NCI-H774 (cell line): ENCODE measurements at places on chromosomes 3 and 15.

GRCh38 chr15:85568261-85568808 is 187.9 kb downstream of the AKAP13 start:
- no peak for DNase-seq

DNA sequence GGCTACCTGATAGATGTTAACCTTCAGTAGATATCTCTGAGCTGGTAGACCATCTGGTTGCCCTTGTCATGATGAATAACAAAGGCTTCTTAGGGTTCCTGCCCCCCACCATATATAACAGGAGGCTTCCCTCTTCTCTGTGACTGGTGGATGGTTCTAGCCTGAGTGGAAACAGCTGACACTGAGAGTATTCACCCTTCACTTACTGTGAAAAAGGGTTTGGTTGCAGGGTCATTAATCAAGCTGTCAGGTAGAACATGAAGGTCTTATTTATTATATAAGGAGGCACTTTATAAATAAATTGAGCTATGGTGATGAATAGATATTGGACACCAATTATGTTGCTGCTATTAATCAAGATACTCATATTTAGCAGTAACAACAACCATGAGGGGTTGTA is 58.6 kb downstream of the CACNA2D3 start:
- no peak for DNase-seq

DNA sequence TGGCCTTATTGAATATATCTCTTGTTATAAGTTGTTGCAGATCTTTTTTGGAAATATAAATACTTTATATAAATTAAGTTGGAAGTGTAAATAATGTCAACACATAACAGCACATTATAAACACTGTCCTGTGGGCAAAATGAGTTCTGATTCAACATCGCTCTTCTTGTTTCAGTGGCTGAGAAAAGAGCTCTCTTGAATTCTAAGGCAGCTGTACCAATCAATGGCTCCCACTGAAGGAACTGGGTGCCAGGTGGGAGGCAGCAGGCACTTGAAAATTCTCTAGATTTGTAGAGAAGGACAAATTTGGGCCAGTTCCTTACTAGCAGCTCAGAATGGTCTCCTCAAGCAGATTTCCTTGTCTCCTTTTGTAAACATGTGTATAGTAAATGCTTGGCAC is 45.6 kb downstream of the CHST2 start:
- no peak for DNase-seq

- no peak for DNase-seq
Observed at GRCh38 chr3:53258600-53259426, 3.0 kb upstream of the TKT start.

GRCh38 chr3:5292512-5292911 is 105.0 kb downstream of the EDEM1 start:
- no peak for DNase-seq

- no peak for DNase-seq
Observed at GRCh38 chr3:102006812-102007485, 157.6 kb downstream of the NFKBIZ start.

DNA sequence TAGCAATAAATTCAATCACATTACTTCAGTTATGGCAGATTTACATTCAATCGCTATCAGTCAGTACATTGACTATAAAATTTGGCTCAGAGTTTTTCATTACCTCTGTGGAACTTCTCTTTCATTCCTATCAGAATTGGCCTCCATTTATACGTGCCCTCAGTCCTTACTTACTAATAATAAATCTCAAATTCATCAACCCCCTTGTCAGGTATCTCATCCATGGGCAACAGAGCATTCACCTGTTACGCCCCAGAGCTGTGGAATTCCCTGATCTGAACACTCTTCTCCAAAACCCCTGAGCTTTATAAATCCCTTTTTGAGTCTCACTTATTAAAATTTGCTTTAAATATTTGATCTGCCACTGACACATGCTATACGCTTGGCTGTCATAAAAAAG is 492.9 kb downstream of the GBE1 start:
- DNase-seq, result no peak

- DNase-seq, result peak; percentile 85
Observed at GRCh38 chr15:65304381-65305149, at the start of gene RNU5B-1. Gene RNU5B-1, plus strand, starts transcription at chr15:65304677.

DNA sequence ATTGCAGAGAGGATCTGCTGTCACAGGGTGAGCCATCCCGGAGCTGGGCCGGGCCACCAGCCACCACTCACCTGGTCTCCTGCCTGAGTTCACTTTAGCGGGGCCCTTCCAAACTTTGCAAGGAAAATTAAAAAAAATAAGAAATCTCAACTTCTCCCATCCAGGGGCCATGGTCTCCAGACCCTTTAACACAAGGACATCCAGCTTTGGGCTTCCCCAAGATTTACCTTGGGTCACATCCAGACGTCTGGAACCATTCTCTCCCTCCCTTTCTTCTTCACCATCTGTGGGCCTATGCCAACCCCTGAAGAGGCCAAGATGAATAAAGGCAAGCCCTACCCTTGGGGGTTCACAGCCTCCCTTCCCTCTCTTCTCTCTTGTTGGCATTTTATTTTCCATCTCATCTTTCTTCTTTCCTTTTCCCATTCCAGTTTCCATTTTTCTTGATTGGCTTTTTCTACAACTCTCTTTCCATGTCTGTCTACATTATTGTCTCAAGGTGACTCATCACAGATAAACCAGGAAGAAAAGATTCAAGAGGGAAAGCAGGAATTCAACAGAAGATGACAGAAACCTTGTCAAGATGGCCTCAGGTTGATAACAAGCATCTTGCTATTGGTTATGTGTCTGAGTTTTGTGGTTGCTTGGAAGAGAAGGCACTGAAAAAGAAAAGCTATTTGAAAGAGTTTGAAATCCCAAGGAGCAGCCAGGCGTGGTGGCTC is 49.5 kb downstream of the ITGA11 start:
- DNase-seq, result no peak

- no peak for DNase-seq
Observed at GRCh38 chr15:50259276-50259675, 6.2 kb downstream of the HDC start.

GRCh38 chr15:27592036-27592760 is 506.9 kb downstream of the OCA2 start:
- no peak for DNase-seq

GRCh38 chr15:48089702-48090101 is 31.1 kb upstream of the SLC24A5 start:
- no peak for DNase-seq

- no peak for DNase-seq
Observed at GRCh38 chr3:34568766-34569165, 770.3 kb downstream of the PDCD6IP start.

DNA sequence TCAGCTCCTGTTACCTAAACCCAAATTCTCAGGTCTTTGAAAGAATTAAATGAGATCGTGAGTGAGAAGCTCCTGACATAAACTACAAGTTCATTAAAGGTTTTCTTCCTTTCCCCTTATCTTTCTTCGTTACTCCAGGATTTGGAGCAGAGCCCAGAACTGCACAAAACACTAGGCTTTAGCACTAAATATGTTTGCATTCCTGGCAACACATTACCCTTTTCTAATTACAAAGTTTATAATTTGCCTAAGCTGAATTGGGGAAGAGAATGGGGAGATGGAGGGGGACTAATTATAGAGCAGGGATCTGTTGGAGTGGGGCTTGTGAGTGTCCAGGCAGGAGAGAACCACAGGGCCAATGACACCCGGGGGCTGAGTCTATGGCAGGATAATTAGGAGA is 109.7 kb downstream of the SV2B start:
- DNase-seq, result no peak

GRCh38 chr3:149494759-149495580 is 20.5 kb downstream of the TM4SF4 start:
- DNase-seq, result no peak

DNA sequence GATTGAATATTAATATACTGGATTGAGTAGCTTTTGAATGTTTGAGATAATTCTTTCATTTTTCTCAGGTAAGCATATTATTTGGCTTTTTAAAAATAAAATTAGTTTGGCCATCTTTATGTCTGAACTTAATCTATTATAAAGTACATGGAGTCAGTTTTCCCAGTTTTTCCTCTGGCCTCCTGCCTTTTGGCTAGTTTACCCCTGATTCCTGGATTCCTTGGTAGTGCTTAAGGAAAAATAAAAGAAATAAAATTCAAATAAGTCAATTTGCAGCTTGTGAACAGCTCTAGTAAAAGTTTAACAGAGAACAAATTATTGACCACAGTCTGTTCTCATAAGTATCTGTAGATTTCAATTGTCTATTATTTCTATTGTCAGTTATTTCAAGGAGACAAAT is 89.4 kb downstream of the COL6A6 start:
- DNase-seq, result no peak

- no peak for DNase-seq
Observed at GRCh38 chr3:171231361-171231760, 204.8 kb upstream of the SLC2A2 start.

DNA sequence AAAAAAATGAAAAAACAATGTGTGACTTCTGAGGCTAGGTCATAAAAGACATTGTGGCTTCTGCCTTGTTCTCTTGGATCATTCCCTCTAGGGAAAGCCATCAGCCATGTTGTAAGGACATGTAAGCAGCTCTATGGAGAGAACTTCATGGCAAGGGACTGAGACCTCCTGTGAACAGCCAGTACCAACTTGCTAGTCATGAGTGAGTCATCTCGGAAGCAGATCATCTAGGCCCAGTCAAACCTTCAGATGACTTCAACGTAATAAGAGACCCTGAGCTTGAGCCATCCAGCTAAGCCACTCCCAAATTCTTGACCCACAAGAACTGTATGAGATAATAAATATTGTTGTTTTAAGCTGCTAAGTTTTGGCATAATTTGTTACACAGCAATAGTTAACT is 4.9 kb downstream of the MON1A start:
- DNase-seq, result no peak

- DNase-seq, result peak; percentile 55
Observed at GRCh38 chr15:92005154-92005553, 151.6 kb downstream of the SLCO3A1 start.

DNA sequence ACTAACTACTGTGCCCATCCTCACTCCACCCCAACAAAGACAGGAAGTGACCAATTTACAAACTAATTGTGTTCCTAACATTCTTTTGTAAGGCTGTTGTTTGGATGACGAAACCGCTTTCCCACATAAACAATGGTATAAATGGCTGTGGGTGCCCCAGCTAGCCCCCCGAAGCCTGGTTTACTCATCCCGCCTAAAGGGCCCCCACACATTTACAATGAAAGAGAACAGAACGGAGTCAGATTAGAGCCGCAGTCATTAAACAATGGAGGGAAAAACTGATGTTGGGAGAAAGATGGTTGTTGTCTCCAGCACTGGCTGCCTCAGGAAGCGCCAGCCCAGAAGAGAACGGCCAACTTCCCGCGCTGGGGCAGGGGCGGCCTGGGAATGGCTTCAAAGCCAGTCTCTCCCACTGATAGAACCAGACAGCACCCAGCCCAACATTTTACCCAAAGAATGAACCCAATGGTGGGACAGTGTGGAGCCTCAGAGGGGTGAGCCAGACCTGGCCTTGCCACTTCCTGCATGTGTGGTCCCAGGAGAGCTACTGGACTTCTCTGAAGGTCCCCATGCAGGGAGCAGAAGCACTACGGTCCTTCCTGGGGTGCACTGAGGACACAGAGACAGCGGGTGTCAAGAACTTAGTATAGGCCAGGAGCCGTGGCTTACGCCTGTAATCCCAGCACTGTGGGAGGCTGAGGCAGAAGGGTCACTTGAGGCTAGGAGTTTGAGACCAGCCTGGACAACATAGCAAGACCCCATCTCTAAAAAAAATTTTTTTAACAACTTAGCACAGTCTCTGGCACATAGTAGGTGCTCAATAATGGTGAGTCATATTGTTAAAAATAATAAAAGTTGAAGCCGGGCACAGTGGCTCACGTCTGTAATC is 75.8 kb upstream of the GATA2 start:
- DNase-seq, result no peak

DNA sequence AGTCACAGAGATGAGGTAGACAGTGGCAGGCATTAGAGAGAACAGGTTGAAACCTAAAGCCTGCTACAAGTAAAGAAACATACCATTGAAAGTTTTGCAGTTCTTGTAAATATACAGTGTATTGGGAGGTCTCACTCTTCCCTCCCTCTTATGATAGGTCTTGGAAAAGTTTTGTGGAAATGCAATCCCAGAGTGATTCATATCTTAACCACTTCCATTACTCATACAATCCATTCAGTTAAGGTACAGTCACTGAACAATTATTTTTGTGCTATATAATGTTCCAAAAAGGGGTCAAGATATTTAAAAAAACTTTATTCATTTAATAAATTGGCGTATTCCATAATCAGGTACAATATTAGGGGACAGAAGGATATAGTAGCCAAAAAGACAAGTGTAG is 737.7 kb upstream of the ALCAM start:
- DNase-seq, result no peak

- no peak for DNase-seq
Observed at GRCh38 chr15:89908226-89908625, 4.5 kb downstream of the ARPIN start.

- DNase-seq, result no peak
Observed at GRCh38 chr3:136270179-136270578, 20.0 kb downstream of the PCCB start.

- no peak for DNase-seq
Observed at GRCh38 chr3:32620611-32621310, 50.1 kb upstream of the DYNC1LI1 start.

- no peak for DNase-seq
Observed at GRCh38 chr3:140223631-140224030, 288.6 kb downstream of the CLSTN2 start.

- DNase-seq, result peak; percentile 6
Observed at GRCh38 chr3:143502081-143502480, 346.2 kb downstream of the SLC9A9 start.

DNA sequence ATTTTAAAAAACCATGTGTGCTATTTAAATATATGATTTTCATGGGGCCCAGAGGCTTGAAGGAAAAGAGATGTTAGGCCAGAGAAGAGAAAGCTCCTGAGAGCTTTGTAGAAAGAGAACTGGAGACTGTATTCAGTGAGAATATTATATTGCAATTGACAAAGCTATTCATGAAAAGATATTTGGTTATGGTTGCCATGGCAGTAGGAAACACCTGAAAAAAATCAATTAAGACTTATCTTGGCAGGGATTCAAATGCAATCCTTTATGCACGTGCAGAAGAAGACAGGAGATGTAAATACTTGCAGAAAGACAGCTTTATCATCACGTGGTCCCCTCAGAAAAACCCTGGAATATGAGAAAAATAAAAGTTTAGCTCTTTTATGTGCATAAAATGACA is 636.0 kb upstream of the TBL1XR1 start:
- peak; percentile 80 for DNase-seq

DNA sequence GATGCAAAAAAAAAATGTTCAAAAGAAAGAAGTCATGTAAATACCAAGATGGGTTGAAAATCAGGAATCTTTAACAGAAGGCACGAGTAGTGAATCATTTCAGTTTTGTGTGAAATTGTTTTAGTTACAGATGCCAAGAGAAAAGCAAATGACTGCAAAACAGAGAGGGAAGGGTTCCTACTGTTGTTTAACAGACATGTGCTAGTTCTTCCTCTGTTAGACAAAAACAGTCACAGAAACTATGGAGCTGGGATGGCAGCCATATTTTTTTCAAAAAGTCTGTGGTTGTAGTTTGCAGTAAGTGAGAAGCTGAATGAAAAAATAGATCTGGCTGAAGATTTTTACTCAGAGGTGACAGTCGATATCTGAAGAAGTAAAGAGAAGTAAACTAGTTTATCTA is 511.9 kb downstream of the ZIC1 start:
- no peak for DNase-seq
